Nasal cavity respiratory epithelium epithelial cell of viscerocranial mucosa (primary cell): ENCODE measurements at places on chromosomes 3 and 15. TPM values are rescaled to one million over a fixed set of nuclear protein-coding genes. Genes with fewer than 3 reads are reported as not detected.

MNS1 gene
- not detected in 2 replicates for total RNA-seq

MESP1 gene
- total RNA-seq, result 0.07 and 0.34 TPM in 2 replicates

CTDSPL2 gene
- 60.1 and 69.3 TPM in 2 replicates for total RNA-seq

GUCA1C gene
- not detected in 2 replicates for total RNA-seq
